Esophagus muscularis mucosa (tissue), 4 donors: ENCODE measurements at places on chromosomes 3 and 15. TPM values are rescaled to one million over a fixed set of nuclear protein-coding genes. Genes with fewer than 3 reads are reported as not detected.

The GPR171 gene
- 0.58 TPM for total RNA-seq

GRCh38 chr15:94844538-94845389, 613.4 kb downstream of the MCTP2 start:
- DNase-seq: no peak
- H3K4me1 ChIP-seq: peaks cover 4% of the 10 kb centered on the region
- H3K4me3 ChIP-seq: peak overlapping the region; percentile 58
- peak overlapping the region; percentile 70 for H3K27ac ChIP-seq
- no peaks in the 10 kb centered on the region for H3K36me3 ChIP-seq
- no peaks in the 10 kb centered on the region for H3K27me3 ChIP-seq

DNA sequence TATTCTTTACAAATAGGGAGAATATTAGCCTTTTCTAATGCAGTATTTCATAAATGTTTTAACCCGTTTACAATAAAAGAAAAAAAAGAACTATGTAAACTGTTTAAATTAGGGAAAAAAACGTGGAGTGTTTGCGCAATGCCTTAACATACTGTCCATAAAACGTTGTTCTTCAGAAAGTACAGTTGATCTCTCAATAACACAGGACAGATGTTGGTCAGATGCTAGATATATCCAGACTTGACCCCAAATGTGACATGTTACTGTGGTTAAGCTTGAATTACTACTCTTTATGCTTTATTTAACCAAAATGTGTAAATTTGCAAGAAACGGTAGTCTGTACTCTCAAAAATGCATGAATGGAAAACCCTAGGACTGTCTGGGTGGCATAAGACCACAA, 110.3 kb downstream of the PLOD2 start:
- H3K36me3 ChIP-seq: no peaks in the 10 kb centered on the region
- H3K4me1 ChIP-seq: no peaks in the 10 kb centered on the region
- H3K27ac ChIP-seq: no peak overlapping the region
- DNase-seq: no peak
- no peak overlapping the region for H3K4me3 ChIP-seq

- no peaks in the 10 kb centered on the region for H3K27me3 ChIP-seq
- no peaks in the 10 kb centered on the region for H3K36me3 ChIP-seq
- no peak for DNase-seq
- H3K27ac ChIP-seq: no peak overlapping the region
Measured at GRCh38 chr3:13171704-13172643, 98.7 kb upstream of the IQSEC1 start.

- peaks cover 29% of the 10 kb centered on the region for H3K4me1 ChIP-seq
- H3K36me3 ChIP-seq: no peaks in the 10 kb centered on the region
- H3K27ac ChIP-seq: peak overlapping the region; percentile 68
- no peaks in the 10 kb centered on the region for H3K27me3 ChIP-seq
Measured at GRCh38 chr15:49438962-49439631, 16.1 kb downstream of the FGF7 start.

The MST1R gene
- total RNA-seq: 3.1 TPM

GRCh38 chr15:84666373-84666772, 8.4 kb upstream of the NMB start:
- no peak for DNase-seq
- peaks cover 13% of the 10 kb centered on the region for H3K36me3 ChIP-seq
- no peak overlapping the region for H3K27ac ChIP-seq
- H3K4me1 ChIP-seq: no peaks in the 10 kb centered on the region

- peaks cover 34% of the 10 kb centered on the region for H3K4me1 ChIP-seq
- no peak overlapping the region for H3K4me3 ChIP-seq
- H3K27ac ChIP-seq: peak overlapping the region; percentile 38
- no peaks in the 10 kb centered on the region for H3K36me3 ChIP-seq
Measured at GRCh38 chr3:64739971-64740631, 52.3 kb upstream of the ADAMTS9 start.
